G401 (cell line): ENCODE measurements at places on chromosomes 12 and 14. TPM values are rescaled to one million over a fixed set of nuclear protein-coding genes. Genes with fewer than 3 reads are reported as not detected.

- no peak for DNase-seq
Observed at GRCh38 chr14:102759456-102760187, 17.6 kb upstream of the TRAF3 start.

The C14orf132 gene
- total RNA-seq, result 0.37 and 2.6 TPM in 2 replicates

The BLTP3B gene
- 34.2 and 53.8 TPM in 2 replicates for total RNA-seq

DNA sequence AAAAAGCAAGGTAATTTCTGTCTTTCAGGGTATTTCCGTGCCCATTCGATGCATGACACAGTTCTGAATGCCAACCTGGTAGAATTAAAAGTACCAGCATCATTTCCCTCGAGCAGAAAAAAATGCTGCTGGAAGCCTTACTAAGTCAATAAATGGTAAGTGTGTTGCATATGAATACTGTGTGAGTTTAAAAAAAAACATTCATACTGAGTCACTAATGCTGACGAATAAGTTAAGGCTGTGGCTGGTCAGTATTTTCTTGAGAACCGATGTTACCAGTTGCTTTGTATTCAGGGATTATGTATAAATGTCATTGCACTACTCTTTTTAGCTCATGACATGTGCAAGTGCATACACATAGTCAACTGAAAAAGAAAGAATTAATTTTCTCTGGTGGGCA lies 710.2 kb downstream of the TRHDE start:
- DNase-seq, result no peak

GRCh38 chr12:67137256-67137655 lies 131.9 kb upstream of the CAND1 start:
- no peak for DNase-seq

The PCED1B gene
- 9.2 and 9.5 TPM in 2 replicates for total RNA-seq

- DNase-seq, result no peak
Observed at GRCh38 chr12:128055567-128055966, 211.4 kb upstream of the TMEM132C start.

DNA sequence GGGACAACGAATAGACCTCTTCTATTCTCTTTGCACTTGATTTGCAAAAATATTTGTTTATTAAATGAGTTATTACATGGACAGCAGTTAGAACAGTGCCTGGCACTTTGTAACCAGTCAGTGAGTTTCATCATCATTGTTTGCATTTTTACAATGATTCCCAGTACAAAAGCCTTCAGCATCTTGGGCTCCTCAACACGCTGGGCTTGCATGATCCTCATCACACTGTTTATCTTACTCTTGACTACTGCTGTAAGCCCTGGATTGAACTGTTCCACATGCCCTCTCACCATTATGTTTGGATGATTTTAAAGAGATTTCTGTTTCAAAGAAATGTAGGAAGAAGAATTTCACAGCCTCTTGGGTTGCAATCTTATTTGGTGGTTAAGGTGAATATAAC lies 204.3 kb downstream of the PELI2 start:
- no peak for DNase-seq

The OR6C3 gene
- total RNA-seq, result not detected in 2 replicates

- no peak for DNase-seq
Observed at GRCh38 chr14:87799400-87799799, 193.6 kb downstream of the GALC start.

The AMDHD1 gene
- total RNA-seq, result 0.27 and 0.62 TPM in 2 replicates

- DNase-seq, result no peak
Observed at GRCh38 chr14:41071351-41071750, 535.3 kb upstream of the LRFN5 start.

The EFCAB11 gene
- 5.6 and 17.6 TPM in 2 replicates for total RNA-seq

The MIPOL1 gene
- 8.4 and 13.2 TPM in 2 replicates for total RNA-seq

- no peak for DNase-seq
Observed at GRCh38 chr14:93989939-93990338, 7.2 kb upstream of the CCDC197 start.

GRCh38 chr12:58450868-58451482 lies 469.3 kb downstream of the LRIG3 start:
- DNase-seq, result no peak

The MYF5 gene
- total RNA-seq, result not detected in 2 replicates

GRCh38 chr12:131830914-131831571 lies 2.9 kb downstream of the MMP17 start:
- DNase-seq, result no peak

The CD163 gene
- not detected in 2 replicates for total RNA-seq

The TAS2R9 gene
- total RNA-seq, result not detected in 2 replicates
